ENCODE measurements at places on chromosomes 16 and 17.
A peak's percentile ranks its signal among the peaks of the same experiment; 100 is the strongest.

DNA sequence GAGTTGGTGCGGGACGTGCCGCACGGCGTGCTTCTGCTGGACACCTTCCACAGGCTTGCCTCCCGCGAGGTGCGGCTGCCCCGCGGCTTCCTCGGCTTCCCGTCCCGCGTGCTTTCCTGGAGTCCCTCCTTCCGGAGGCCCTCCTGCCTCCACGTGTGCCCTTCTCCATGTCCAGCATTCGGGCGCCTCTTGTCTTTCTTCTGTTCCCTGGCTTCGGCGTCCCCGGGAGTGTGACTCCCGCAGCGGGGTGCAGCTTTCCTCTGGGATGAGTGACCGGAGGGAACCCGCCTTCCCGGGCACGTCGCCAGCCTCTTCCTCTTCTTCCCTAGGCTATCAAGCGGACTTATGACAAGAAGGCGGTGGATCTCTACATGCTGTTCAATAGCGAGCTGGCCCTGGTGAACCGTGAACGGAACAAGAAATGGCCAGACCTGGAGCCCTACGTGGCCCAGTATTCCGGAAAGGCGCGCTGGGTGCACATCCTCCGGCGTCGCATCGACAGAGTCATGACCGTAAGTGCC is 23.0 kb downstream of the DNAH2 start:
- no peak for ATAC-seq

- peak; percentile 94 for ATAC-seq
Measured at GRCh38 chr17:81018044-81018802, 16.7 kb upstream of the BAIAP2 start.

- ATAC-seq, result no peak
Measured at GRCh38 chr16:76729525-76729924, 452.3 kb downstream of the CNTNAP4 start.

DNA sequence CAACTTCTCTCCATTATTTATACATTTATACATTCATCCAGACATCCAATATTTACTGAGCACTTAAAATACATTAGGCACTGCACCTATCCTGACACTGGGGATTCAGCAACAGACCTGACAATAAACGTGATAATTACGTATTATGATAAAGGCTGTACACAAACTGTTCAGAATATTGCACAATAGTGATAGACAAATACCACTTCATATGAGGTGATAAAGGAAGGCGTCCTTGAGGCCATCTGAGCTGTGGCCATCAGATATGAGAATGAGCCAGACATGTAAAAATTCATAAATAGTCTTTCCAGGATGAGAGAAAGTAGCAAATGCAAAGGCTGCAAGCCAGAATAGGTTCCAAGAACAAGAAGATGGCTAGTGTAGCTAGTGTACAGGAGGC is 8.6 kb downstream of the USP32 start:
- ATAC-seq, result no peak

DNA sequence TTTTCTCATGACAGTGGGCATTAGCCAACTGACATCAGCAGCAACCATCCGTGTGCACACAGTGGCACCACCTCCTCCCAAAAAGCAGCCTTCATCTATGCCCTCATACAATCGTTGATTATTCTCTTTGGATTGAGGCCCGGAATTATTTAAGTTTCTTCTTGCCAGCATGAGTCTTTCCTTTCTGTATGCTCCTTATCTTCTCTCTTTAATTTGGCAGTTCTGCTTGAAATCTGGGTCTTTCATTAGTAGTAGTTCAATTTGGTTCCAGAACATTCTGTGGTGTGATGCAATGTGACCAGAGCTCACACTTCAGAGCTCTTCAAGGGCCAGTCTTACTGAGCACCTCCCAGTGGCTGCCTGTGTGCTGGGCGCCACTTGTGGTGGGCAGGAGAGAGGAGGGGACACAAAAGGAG is 52.2 kb upstream of the STH start:
- ATAC-seq, result no peak

DNA sequence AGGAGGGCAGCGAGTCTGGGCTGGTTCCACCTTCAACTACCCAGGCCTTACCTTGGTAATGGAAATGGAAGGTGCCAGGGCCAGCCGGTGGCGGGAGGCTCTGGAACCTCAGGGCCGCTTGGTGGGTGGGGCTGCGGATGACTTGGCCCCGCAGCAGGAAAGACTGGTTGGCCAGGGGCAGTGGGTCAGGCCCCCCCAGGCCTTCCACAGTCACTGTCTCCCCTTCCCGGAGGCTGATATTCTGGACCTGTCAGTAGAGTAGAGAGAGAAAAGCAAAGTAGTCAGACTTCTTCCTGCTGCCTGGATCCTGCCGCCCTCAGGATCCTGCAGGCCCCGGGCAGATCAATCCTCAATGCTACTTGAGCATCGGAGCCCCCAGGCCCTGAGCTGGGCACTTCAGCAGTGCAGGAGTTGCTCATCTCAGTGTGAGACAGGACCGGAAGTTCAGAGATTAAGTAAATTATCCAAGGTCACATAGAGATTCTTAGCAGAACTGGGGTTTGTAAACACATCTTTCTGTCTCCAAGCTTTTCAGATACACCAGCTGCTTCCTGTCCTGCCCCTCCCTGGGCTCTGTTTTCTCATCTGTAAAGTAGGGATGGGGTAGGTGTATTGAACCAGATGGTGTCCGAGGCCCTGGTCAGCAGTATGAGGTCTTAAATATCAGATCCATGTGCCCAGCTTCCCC is 18.5 kb upstream of the PHF12 start:
- ATAC-seq, result no peak

GRCh38 chr17:5943232-5943631 is 126.9 kb upstream of the WSCD1 start:
- no peak for ATAC-seq

DNA sequence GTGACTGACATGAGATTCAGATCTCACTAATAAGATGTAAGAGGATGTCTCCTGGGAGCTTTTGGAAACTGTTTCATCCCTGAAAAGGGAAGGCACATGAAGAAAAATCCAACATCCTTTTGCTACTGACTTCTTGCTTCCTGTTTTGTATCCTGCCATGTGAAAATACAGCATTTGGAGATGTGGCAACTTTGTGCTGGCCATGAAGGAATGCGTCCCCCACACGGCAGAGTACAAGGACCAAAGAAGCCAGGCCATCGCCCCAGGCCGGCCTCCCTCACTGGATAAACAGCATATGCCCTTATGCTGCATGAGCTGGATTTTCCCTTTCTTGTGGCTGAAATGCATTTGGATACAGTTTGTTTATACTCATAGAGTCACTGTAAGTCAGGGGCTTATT is 5.5 kb upstream of the HASPIN start:
- no peak for ATAC-seq

DNA sequence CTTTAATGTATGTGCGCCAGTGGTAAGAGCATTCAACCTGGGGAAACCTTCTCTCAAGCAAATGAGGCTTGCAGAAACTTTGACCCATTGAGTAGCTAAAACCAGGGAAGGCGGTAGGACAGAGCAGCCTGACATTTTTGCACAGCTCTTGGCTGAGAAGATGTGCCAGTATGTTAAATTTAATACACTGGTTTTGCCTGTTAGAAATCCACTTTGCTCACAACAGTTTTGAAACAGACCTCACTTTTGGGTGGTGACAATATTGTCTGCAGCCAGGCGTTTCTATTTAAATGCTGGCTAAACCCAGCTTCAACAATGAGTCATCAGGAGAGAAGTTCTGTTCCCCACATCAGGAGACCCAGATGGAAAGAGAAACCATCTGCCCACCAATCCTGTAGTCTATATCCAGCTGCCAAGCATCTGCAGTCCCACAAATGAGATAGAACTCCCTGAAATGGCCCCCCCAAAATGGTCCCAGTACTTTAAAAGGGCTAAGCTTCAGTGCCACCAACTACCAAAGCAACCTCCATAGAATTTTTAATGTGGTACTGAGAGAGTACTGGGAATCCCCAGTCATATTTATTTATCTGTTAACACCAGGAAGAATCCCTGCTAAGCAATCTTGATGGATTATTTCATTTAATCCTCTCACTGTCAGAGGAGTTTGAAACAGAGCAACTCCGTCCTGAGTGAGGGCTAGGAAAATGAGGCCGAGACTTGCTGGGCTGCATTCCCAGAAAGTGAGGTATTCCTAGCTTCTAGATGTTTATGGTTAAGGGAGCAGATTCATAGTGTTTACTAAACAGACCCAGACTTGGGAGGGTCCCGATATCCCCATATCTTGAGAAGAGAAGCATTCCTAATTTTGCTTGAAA is 29.0 kb upstream of the CLEC3A start:
- no peak for ATAC-seq

GRCh38 chr17:57363998-57364643 is 107.8 kb downstream of the MSI2 start:
- no peak for ATAC-seq

GRCh38 chr17:59513934-59514841 is 51.2 kb upstream of the DHX40 start:
- ATAC-seq, result no peak

- no peak for ATAC-seq
Measured at GRCh38 chr17:66474258-66474657, 171.8 kb downstream of the PRKCA start.

DNA sequence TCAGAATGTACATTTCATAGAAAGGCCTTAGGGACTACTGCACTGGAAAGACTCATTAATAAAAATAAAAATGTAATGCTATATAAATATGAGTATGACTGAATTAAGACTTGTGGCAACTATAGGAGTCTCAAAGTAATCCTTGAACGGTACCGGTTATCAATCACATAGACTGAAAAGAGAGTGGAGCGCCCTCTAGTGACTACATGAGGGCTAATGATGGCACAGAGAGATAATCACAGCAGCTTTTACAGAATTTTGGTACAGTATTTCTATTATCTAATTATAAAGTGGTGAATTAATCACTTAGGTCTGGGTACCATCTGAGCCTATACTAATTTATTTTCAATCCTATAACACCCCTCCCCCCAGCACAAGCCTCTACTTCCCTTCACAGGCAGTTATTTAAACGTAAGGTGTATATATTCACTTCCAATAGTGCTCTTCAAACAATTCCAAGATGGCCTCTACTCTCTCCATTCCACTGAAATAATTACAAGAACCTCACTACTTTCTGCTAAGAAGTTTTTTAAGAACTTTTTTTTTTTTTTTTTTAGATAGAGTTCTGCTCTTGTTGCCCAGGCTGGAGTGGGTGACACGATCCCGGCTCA is 40.7 kb upstream of the ANKFY1 start:
- peak; percentile 72 for ATAC-seq

DNA sequence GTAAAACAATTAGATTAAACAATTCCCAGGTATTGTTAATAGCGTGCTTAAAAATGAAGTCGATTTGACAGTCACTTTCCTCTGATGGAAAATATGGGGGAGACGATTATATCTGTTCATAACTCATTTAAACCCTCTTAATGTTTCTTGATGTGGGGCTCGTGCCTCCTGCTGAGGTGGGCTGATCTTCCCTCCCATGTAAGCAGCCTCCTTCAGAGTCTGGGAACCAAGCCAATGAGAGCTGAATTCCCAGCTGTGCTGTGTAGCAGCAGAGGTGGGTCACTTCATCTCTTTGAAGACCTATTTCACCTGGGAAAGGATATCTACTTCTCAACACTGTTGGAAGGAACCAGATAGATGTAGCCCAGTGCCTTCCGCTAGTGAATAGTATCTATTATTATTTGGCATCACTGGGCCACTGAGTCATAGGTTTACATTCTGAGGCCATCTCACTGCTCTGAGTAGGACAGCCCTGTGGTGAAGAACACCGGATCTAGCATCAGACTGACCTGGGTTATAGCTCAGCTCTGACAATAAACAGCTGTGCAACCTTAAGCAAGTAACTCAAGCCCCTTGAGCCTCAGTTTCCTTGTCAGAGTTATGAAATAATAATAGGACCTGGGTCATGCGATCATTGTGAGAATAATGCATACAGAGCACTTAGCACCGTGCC is 85.3 kb upstream of the C16orf82 start:
- no peak for ATAC-seq

GRCh38 chr17:5683241-5683640 is 98.9 kb upstream of the NLRP1 start:
- no peak for ATAC-seq

- ATAC-seq, result peak; percentile 84
Measured at GRCh38 chr17:81387100-81388090, 7.9 kb upstream of the BAHCC1 start.

Data from activated T-helper 17 cell treated with anti-CD3 and anti-CD28 coated beads, Interleukin-2, amount 50 U/mL, for 72 hours (primary cell).